ENCODE measurements at places on chromosomes 1 and 21.

DNA sequence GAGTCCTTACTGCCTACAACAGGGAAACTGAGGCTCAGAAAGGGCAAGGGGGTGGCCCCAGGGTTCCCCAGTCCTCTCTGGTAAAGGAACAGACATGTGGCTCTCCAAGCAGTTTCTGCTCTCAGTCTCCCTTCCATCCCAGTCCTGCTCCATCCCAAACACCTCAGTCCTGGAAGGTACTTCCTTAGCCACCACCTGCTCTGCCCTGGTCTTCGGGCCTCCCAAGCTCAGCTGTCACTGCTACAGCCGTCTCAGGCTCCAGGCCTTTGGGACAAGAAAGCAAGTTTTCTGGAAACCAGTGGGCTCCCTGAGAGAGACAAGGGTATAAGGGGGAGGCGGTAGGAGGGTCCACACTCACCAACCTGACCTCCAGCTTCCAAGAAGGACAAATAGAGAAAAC, 23.1 kb upstream of the ADGRB2 start:
- no peak for DNase-seq

GRCh38 chr1:170126696-170127095, 19.1 kb upstream of the NTMT2 start:
- DNase-seq = no peak

GRCh38 chr1:56415720-56416119, 163.6 kb downstream of the PLPP3 start:
- no peak for DNase-seq

GRCh38 chr1:34980715-34981114, 4.4 kb downstream of the TMEM35B start:
- DNase-seq = no peak

- no peak for DNase-seq
Measured at GRCh38 chr1:185139246-185139645, 17.5 kb downstream of the TRMT1L start.

DNA sequence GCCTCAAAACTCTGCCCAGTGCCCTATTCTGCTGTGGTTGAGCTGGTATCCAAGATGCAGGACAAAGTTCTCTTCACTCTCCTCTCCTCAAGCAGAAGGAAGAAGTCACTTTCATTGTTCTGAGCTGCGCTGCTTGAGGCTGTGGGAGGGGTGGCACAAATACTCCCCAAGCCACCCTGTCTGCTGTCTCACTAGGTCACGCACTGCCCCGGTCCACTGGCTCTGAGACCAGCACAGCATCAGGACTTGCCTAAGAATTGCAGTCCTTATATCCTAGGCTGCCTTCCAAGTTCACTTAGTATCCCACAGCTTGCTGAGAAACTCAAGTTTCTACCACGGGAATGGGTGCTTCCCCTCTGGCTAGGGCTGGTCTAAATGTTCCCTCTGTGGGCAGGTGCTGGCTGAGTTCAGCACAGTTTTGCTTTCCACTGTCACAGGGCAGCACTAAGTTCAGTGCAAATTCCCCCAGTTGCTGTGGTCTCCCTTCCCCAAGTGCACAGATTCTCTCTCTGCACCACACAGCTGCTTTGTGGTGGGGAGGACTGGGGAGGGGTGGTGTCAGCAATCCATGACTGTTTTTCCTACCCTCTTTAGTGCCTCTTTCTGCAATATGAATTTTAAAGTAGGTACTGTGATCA, 32.4 kb downstream of the SLC9C2 start:
- DNase-seq = no peak

GRCh38 chr21:40846103-40846502, 855 bp downstream of the DSCAM start:
- no peak for DNase-seq

DNA sequence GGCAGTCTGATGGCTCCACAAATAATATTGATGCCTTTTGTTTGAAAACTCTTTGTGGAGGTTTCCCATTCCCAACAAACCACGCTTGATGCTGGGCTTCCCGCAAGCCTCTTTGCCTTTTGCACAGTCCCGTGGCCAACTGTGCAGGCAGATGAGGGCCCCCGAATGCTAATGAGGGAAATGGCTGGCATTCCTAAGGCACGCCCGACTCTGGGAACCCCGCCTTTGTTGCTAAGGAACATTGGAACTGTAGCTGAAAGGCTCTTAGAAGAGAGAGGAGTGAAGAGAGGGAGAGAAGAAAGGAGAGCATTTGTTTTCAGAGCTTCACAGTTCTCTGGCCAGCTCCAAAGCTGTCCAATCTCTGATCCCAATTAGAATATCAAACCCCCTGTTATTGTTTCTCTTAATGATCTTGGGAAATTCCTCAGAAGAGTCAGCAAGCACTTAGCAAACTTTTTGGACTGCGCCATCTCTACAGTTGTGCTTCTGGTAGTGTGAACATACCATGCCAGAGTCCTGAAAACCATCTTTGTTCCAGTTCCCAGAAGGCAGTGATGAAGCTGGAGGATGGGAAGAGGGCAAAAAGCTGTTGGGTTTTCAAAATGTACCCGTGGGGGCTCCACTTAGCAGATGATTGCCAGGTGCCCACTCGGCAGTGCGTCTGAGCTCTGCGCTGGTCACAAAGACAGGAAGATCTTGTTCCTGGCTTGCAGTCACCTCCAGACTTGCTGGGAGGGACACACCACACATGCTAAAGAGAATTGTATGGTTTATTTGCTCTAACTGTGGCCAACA, 60.1 kb upstream of the CYP2J2 start:
- DNase-seq = no peak

GRCh38 chr1:178143730-178144690, 50.1 kb downstream of the RASAL2 start:
- DNase-seq = no peak

DNA sequence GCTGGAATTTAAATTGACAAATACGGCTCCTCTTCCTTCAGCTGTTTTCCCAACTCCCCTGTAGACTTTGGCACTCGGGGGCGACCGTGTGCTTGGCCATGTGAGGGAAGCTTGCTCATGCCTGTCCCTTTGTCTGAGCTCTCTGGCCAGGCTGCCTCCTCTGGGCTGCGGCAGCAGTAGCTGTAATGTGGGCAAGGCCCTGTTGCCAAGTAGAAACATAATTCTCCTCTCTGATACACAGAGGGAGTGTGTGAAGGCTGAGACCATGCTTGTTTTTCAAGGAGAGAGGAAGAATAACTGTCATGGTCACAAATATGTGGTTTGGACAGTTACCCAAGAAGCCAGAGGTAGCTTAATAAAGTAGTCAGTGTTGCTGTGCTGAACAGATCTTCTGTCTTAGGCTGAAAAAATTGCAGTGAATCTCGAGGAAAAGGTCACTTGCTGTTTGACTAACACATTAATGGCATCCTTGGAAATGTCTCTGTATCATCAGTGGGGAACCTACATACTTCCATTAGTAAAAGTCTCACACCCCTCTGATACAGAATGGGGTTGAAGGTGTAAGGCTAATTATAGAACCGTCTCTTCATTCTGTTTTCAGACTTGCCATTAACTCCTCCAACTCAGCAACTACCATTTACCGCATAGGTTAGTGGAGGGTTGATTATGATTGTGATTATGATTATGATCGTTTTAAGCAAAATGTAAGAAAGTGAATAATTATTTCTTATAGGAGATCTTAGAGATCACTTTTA, 94.6 kb downstream of the TGFB2 start:
- no peak for DNase-seq

- no peak for DNase-seq
Measured at GRCh38 chr1:1377540-1378205, 2.7 kb upstream of the AURKAIP1 start.

- no peak for DNase-seq
Measured at GRCh38 chr21:28822486-28823335, 170.0 kb downstream of the LTN1 start.

DNA sequence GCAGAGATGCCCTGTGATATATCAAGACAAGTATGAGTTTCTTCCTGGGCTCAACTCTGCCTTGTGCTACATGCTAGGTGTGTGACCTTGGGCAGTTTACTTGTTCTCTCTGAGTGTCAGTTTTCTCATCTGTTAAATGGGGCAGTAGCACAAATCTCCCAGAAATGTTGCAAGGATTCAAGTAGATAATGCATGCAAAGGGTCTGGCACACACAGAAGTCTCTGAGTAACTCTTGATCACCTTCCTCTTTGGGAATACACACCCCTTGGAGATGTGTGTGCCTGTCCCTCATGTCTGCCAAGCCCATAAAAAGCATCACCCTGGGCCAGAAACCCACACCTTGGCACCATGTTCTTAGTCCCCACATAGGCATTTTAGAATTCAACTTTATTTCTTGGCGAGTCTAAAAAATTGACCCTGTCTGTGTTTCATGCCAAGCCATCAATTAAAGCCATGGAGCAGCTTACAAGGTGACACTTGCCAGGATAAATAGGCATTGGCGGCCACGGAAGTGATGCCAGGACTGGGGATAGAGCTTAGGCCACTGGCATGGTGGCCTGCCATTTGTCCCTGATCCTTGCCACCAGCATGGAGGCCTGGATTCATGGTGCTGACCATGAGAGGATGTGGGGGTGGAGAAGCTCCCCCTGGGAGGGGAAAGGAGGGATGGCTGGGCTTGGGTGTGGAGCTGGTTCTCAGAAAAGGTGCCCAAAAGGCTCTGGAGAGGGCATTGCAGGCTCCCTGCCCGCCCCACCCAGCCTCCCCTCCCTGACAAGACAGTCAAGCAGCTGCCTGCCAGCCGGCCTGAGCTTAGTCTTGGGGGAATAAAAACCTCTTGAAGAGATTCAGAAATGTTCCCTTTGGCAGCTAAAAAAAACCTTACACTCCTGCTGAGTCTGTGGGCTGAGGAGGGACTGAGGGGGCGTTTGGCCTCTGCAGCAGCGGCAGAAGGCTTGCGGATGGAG, 118.0 kb upstream of the IPO9 start:
- no peak for DNase-seq

- DNase-seq = no peak
Measured at GRCh38 chr1:85275701-85276214, 674 bp downstream of the BCL10 start.

DNA sequence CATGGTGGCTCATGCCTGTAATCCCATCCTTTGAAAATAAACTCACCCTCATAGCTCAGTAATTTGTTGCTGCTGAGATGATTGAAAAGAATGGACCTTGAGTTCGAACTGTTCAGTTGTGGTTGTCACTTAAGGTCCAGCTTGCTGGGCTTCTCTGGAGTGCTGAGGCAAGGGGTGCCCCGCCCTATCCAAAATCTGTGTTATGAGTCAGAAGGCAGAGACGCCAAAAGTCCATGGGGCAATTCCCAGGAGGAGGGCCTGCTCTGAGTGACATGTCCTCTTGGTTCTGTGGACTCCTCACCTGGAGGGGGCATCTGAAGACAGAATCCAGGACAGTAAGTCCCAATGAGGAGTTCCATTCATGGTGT, 64.8 kb downstream of the MYOM3 start:
- no peak for DNase-seq

DNA sequence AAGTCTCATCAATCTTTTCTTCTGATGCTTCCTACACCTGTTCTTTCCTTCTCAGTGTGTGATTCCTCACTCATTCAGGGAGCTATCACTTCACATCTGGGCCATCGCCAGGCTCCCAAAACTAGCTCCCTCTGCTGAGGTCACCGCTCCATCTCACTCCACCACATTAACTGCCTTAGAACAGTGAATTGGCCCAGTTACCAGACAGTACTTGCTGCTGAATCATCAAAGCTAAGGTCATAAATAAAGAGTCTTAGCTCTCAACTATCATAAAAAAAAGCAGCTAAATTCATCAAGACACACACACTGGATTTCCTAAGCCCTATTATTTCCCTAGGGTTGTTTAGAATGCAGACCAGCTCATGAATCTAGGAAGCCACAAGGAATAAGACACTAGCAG, 18.8 kb upstream of the SRM start:
- no peak for DNase-seq

DNA sequence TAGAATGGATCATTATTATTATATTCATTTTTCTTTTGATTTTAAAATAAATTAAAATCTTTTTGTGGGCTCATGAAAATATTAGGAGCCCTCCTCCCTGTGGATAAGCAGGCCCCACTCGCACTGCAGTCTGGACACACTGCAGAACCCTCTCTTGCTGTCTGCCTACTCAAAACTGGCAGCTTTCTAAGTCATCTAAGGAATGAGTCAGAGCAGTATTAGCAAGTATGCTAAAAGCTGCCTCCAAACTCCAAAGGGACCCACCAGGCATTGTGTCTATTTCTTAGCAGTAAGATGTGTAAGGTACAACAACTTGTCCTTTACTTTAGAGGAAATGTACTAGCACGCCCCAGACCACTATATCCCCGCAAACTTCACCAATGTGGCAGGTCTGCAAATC, 108.8 kb downstream of the SYF2 start:
- no peak for DNase-seq

DNA sequence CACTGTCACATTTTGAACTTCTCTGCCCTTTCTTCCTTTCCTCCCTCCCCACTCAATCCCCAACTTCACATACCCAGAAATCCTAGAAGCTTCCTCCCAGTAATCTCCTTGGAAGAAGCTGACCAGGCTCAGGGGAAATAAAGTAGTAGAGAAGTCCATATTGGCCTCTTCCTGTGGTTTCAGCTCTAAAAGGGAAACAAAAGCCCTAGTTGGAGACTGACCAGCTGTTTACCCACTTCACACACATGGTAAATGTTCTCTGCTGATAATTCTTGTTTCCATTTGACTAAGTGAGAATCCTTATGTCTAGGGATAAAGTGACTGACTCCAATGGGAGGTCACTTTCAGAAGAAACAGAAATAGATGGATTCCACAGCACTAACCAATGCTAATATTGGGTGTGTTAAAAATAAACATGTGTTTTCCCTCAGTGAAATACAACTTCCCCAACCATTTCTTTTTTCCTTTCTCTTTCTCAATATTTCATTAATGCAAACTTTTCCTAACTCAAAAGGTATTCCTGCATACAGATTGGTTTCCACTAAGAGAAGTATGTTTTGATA, 178.9 kb upstream of the DPT start:
- DNase-seq = no peak

DNA sequence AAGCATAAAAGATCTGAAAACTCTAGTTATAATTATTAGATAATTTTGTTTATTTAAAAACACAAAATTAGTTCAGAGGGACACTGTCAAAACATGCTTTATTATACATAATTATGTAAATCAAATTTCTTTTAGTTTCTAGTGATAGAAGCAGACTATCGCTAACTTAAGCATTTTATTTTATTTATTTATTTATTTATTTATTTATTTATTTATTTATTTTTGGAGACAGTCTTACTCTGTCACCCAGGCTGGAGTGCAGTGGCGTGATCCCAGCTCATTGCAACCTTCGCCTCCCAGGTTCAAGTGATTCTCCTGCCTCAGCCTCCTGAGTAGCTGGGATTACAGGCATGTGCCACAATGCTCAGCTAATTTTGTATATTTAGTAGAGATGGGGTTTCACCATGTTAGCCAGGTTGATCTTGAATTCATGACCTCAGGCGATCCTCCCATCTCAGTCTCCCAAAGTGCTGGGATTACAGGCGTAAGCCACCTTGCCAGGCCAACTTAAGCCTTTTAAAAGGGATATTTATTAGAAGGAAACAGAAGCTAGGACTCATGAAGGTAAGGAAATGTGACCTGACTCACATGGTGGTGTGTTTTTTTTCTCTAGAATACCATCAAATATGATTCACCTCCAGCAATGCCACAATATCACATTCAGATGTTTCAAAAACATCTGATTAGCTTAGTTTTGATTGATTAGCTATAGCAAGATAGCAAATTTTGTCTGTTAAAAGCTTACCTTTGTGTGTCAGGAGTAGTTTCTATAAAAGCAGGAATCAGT, 1357.4 kb upstream of the ADGRL4 start:
- no peak for DNase-seq

- DNase-seq = no peak
Measured at GRCh38 chr1:35243691-35244090, 24.8 kb upstream of the ZMYM4 start.
